ENCODE measurements at places on chromosomes 12 and 14.

- no peak for DNase-seq
These were observed 3.8 kb downstream of the PTPN11 start for GRCh38 chr12:112422531-112422930.

- no peak for DNase-seq
These were observed 58.8 kb upstream of the FOXG1 start for GRCh38 chr14:28707814-28708213.

DNA sequence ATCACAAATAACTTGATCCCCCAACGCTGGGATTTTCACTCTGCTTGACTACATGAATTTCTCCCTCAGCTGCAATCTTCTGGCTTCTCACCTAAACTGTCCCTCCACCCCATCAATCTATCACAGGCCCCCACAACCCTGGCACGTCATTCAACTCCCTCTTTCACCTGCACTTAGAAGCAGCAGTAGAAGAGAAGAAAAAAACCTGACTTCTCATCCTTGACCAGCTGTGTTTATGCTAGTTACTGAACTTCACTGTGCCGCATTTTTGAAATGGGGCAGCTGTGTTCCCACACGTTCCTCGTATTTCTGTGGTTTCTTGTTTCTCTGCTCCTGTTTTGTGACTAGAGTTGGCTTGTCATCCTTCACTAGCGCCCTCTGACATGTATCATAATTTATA is 35.0 kb downstream of the ITPR2 start:
- DNase-seq = no peak

DNA sequence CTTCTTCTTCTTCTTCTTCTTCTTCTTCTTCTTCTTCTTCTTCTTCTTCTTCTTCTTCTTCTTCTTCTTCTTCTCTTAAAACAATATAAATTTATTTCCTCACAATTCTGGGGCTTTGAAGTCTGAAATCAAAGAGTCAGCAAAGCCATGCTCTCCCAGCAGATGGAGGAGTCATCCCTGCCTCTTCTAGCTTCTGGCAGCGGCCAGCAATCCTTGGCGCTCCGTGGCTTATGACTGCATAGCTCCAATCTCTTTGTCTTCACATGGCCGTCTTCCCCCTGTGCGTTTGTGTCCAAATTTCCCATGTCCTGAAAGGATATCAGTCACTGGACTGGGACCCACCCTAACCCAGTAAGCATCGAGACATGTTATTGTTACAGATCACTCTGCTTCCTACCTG is 22.9 kb downstream of the KCNA1 start:
- DNase-seq = no peak

DNA sequence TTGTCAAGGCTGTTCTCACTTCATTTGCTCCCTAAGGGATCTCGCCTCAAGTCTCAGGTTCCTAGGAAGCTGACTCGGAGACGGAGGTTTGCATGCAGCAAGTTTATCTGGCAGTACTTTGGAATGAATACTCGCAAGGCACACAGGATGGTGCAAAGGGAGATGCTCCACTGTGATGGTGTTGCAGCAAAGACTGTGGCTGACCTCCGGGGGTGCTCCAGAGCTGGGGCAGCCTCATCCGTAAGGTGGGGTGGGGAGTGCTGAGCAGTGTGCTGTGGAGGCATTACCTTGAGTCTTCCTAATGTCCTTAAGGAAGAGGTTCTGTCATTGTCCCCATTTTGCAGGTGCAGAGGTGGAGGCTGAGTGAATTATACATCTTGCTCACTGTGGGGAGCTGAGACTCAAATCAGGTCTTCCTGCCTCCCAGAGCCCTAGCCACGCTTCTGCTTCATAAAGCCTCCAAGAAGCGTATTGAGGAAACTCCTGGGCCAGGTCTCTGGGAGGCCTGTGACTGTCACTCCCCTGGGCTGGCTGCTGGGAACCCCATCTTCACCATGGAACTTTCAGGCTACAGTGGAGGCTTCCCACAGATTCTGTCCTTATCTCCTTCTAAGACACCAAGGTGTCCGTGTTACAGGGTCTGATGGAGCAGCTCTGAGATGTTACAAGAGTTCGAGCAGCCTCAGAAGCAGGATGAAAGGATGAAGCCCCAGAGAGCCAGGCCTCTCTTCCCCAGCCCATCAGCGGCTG is 39.5 kb downstream of the GALNT16 start:
- no peak for DNase-seq

DNA sequence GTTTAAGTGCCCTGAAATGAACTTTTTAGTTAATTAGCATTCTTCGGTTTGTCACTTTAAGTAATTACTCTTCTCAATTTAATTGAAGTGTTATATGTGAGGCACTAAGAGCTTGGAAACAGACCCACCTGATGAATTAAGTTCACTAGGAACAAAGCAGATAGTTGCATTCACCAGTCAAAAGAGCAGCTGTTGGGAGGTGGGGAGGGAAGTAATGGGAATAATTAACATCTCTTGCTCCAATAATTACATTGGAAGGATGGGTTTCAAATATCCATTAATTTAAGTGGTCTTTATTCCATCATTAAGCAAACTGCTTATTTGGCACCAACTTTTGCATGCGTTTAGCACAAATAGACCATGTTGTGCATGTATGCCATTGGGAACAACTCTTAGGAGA is 667.2 kb downstream of the GALC start:
- DNase-seq = no peak

DNA sequence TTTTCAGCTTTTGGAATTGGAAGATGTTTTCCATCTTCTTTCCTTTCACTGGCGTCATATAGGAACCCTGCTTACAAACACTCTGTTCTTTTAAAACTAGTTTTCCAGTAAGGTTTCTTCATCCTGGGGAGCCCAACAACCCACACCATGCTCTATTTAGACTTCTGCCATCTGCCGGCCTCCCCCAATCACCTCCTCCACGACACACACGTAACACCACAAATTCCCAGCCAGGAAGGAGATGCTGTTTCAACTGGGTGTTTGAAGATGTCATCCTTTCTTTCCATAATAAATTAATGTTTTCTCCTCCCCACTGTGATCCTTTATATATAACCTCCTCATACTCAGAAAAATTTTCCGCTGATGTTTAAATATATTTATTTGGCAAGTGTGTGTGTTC is 231.4 kb upstream of the DDHD1 start:
- DNase-seq = no peak

- no peak for DNase-seq
These were observed 16.0 kb upstream of the CDK17 start for GRCh38 chr12:96416033-96416799.

GRCh38 chr14:69270795-69271708 is 11.1 kb downstream of the GALNT16 start:
- no peak for DNase-seq

GRCh38 chr12:9668161-9669018 is 1.1 kb upstream of the CLEC2D start:
- no peak for DNase-seq

DNA sequence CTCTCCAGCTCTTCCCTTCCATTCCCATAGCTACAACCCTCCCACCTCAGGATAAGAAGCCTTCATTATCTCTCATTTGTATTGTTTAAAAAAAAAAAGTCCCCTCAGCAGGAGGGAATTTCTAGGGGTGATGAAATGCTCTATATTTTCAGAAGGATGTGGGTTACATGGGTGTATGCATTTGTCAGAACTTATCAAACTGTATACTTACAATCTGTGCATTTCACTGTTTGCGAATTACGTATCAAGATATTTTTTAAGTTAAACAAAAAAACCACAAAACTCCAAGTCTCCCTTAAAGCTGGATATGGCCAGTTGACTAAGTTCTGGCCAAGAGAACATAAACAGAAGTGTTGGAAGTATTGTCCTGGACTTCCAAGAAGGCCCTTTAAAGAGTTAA is 2.0 kb upstream of the FKBP11 start:
- DNase-seq = no peak

GRCh38 chr12:49813131-49813530 is 15.1 kb downstream of the NCKAP5L start:
- no peak for DNase-seq

Data from activated CD4-positive, CD25-positive, alpha-beta regulatory T cell treated with anti-CD3 and anti-CD28 coated beads, Interleukin-2, amount 50 U/mL, for 72 hours (primary cell).